ENCODE measurements at places on chromosomes 11 and 22.

- no peak for DNase-seq
Observed at GRCh38 chr11:94801866-94802460, 33.8 kb downstream of the AMOTL1 start.

DNA sequence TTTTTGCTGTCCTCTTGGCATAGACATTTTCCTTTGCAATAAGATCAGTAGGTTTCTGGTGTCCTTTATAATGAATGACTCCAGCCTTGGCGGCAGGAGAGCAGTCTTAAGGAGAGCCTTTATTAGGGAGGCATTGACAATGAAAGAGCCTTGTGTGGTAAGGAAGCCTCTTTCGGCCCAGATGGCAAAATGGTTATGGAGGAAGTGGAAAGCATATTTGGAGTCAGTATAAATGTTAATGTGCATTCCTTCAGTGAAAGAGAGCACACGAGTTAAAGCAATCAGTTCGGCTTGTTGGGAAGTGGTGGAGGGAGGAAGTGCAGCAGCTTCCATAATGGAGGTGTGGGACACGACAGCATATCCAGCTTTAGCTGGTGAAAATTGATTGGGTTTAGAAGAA is 18.1 kb upstream of the ANO1 start:
- no peak for DNase-seq

GRCh38 chr11:44018829-44019228 is 29.0 kb upstream of the ACCSL start:
- no peak for DNase-seq

GRCh38 chr11:60880643-60881282 is 13.4 kb downstream of the ZP1 start:
- DNase-seq: no peak

- no peak for DNase-seq
Observed at GRCh38 chr11:78244080-78244479, 55.4 kb downstream of the USP35 start.

DNA sequence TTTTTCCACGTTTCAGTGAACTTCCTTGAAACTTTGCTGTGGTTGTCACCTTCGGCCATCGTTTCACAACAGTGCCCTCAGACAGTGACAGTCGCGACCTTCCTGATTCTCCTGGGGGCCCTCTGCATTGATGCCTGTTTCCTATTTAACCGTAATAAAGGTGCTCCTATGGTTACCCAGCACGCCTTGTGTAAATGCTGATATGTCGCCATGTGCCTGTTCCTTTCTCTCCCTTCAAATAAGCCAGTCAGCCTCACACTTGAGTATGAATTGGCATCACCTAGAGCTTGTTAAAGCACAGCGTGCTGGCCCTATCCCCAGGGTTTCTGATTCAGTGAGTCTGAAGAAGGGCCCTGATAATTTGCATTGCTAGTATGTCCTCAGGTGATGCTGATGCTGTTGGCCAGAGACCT is 104.8 kb downstream of the MICAL2 start:
- no peak for DNase-seq

DNA sequence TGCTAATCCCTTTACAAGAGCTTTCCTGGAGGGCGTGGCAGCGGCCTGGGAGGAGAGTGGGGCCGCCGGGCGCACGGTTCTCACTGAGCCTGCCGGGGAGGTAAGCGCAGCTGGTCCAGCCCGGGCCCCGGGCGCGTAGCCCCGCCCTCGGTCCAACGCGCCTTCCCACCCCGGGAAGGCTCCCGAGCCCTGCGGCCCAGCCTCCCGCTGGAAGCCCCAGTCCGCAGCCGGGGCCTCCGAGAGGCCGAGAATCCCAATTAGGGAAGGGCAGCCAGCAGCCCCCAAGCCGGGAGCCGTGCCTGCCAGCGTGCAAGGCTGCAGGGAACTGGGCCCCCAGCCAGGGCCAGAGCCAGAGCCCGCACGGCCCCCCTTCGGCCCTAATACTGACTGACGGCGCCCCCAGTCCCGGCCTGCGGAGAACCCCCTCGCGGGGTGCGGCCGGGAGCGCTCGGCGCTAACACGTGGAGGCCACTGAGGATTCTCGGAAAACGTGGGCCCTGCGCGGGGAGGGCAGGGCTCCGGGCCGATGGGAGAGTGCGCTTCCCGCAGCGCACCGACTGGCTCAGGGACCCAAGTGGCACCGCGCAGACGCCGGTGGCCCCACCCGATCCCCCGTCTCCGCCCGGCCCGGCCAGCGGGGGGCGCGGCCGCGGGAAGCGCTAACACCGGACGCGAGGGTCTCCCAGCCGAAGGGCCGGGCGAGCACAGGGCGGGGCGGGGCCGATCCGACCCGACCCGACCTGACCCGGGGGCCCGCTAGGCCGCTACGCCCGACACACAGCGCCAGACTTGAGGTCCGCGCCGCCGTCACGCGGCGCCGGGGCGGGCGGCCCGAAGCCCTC is 5.7 kb downstream of the ZFTA start:
- peak; percentile 43 for DNase-seq

DNA sequence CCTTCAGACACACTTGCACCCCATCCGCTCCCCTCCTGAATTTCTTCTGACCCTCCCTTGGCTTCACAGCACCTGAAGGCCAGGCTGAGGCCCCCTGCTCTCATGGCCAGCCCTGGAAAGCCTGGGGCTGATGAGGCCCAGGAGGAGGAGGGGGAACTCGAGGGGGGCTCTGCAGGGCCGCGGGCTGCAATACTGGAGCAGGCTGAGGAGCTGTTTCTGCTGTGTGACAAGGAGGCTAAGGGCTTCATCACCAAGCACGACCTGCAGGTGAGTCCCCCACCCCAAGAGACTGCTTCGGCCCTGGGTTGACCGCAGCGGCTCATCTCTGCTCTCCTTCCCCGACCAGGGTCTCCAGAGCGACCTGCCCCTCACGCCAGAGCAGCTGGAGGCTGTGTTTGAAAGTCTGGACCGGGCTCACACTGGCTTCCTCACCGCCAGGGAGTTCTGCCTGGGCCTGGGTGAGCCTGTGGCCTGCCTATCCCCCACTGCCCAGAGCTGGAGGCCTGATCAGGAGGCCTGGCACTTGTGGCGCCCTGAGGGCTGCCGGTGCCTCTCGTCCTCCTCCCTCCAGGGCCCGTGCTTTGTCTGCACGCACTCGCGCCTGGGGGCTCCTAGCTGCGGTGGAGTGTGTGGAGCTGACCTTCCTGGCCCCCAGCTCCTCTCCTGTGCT is 922 bp downstream of the CRACR2B start:
- DNase-seq: no peak

DNA sequence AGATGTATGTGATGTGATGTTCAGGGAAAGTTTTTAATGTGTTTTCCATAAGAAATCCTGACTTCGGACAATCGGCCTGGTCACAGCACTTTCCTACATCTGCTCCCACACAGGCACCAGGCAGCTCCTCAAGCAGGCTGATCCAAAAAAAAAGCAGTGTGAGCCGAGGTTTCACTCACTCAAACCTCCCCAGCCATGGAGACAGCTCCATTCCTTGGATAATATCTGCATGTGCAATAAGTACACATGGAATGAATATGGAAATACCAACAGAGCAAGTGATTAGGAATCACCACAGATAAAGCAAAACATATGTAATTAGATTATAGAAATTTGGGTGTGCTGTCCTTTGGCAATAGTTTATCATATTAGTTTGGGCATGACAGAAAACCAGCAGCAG is 88.8 kb upstream of the API5 start:
- no peak for DNase-seq

- DNase-seq: no peak
Observed at GRCh38 chr11:109629734-109630133, 207.7 kb downstream of the C11orf87 start.

DNA sequence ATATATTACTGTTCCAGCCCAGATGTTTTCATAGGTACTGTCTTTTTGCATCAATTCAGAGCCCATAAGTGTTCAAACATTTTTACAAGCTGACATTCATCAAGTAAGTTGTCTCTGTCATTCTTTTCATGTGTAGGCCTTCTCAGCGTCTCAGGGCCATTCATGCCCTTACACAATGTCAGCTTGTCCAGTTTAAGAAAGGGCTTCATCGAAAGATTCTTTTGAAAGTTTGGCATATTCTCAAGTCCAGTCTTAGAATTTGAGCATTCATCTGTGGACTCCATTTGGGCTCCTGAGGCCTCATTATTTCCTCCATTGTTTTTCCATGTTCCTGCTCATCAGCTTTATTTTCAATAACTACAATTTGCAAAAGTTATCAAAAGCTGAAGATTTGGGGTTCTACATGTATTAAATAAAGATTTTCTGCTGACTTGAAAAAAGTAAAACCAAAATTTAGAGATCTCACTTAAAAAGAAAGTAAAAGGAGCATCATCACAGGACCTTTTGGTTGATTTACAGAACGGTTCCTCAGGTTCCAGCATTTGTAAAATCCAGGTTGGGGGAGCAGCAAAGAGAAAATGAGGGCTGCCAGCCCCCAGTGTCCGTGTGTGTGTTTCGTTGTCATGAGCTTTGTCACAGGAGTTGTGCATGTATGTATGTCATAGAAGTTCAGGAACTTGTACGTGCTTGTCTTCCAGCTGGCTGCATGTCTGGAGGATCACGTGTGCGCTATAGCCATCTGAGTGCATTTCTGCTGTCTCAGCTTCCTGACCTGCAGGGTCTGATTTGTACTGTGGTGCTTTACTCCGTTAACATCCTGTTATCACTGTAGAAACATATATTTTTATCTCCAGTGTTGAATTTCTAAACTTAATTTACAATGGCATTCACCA is 15.6 kb downstream of the MOV10L1 start:
- DNase-seq: peak; percentile 59

GRCh38 chr11:106076171-106076918 is 802 bp downstream of the KBTBD3 start:
- no peak for DNase-seq

DNA sequence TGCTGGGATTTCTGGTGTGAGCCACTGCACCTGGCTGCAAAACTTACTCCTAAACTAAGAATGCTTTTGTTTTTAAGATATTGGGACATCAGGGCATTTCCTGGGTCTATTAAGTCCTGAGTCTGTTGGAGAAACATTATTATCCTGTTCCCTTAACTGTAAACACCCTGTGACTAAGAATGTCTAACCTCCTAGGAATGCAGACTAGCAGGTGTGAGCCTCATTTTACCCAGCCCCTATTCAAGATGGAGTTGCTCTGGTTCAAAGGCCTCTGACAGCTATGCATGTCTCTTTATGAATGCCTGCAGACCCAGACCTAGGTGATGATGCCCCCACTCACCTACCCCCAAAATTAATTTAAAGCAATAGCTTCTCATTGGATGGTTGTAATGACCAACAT is 46.2 kb downstream of the DEPDC5 start:
- peak; percentile 49 for DNase-seq

DNA sequence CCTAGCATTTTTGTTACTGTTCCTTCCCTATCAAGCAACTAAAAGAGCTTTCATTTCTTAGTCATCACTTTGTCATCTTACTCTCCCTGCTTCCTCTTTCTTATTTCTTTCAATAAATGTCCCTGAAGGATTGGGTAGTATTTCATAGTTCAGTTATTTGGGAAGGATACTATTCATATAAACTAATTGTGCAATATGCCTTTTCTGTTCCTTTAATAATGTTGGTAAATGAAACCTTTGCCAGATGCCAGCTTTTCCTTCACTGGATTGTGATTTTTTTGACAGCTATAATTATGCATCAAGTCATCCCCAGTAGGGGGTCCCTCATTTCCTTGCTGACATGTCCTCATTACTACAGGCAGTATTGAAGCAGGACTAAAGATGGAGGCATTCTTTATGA is 101.7 kb downstream of the ATM start:
- DNase-seq: no peak

DNA sequence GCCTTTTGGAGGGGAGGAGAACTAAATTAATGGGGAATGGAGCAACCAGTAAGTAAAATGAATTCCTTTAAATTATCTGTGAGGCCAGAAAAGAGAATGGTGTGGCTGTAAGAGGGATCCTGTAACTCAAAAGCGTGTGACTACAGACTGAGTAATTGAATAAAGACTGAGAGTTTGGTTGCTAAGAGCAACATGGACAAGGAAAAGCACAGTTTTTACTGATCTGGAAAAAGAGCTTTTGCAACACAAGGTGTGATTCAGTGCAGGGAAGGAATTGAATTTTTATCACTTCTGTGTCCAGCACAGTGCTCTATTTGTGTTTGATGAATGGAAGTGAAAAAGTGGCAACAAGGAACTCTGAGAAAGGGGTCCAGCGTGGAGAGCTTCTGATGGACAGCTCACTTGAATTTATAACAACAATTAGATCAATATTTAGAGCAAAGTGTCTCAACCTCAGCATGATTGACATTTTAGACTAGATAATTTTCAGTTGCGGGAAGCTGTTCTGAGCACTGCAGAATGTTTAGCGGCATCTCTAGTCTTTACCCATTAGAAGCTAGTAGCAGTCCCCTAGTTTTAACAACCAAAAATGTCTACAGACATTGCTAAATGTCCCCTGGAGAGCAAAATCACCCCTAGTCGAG is 202.8 kb upstream of the BDNF start:
- DNase-seq: peak; percentile 66

DNA sequence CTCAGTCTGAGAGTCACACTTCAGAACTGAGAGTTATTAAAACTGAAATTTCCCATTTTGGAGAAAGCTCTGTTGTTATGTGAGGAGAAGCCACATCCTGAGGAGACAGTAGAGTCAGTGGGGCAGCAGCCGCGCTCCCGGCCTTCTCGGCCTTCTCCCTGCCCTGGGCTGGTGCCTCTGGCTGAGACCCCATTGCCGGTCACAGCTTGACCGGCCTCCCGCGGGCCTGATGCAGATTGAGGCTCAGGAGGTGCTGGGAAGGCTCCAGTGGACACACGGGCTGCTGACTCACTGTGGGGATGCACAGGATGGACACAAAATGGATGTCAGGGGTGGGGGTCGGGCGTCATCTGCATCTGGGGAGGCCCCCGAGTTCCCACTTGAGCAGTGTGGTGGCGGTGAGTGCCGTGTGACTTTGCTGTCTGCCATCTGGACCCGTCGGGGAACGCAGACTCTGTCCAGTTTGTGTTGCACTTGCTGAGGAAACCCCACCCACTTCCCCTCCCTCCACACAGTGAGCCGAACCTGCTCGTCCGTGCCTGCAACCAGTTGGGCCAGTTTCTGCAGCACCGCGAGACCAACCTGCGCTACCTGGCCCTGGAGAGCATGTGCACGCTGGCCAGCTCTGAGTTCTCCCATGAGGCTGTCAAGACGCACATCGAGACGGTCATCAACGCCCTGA is 50.1 kb downstream of the MUC6 start:
- no peak for DNase-seq

DNA sequence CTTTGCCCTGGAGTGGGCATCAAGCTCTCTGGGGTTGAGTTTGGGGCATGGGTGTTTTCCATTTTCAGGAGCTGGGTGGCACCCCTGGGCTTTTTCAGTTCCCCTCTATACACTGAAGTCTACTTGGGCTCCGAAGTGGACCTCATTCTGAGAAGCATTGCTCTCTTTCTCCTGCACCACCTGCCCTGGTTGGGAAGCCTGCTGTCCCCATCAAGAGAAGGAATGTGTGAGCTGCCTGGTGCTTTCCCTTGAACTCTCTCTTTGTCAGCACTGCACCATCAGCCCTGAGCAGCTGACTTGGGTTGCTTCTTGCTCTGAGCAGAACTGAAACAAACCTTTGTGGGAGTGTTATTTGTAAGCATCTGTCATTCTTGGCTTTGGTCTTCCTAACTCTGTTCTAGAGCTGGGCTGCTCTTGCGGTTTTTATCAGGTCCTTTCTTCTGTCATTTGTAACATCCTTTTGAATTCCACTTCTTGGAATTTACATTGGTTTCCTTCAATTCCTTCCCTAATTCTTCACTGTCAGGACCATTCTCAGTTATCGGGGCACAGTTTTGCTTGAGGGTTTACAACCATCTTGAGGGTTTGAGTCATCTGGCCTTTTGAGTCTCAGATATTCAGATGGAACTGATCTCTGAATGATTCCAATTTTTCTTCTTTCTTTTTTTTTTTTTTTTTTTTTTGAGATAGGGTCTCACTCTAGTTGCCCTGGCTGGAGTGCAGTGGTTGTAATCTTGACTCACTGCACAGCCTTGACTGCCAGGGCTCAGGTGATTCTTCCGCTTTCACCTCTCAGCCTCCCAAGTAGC is 20.5 kb downstream of the UBE2L3 start:
- DNase-seq: peak; percentile 66

- no peak for DNase-seq
Observed at GRCh38 chr22:41038732-41039131, 53.7 kb upstream of the EP300 start.

Measured in mesenchymal stem cell (in vitro differentiated cells and primary cell).